ENCODE measurements at places on chromosomes 2 and 18. TPM values are rescaled to one million over a fixed set of nuclear protein-coding genes. Genes with fewer than 3 reads are reported as not detected.
A peak's percentile ranks its signal among the peaks of the same experiment; 100 is the strongest.

SMC6 gene
- 20.1 TPM for total RNA-seq

DNER gene
- 1.0 TPM for total RNA-seq

FAM124B gene
- not detected for total RNA-seq

DNA sequence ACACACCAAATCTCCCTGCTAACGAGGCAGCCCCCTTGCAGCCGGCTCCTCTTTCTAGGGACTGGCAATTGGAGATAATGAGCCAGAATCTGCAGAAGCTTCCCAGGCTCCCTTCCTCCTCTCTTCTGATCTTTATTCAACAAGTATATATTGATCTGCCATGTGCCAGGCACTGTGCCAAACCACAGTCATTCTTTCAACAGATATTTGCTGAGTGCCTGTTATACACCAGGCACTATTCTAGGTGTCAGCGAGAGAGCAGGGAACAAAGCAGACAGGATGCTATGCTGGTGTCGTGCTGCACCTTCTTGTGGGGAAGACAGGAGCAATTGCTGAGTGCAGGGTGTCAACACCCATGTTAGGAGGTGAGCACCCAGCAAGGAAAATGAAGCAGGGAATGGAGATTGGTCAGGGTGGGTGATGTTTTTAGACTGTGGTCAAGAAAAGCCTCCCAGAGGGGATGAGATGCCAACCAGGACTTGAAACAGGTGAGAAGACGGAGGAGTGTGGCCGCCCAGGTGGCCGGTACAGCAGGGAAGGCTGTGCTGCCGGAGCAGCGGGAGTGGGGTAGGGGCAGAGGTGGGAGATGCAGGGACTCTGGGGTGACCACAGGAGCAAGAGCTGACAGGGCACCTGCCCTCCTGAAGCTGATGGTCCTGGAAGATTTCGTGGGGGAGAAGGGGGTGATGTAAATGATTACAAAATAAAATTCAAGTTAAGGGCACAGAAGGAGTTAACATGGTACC lies 307.6 kb upstream of the RAB12 start:
- peak; percentile 23 for DNase-seq

- DNase-seq: no peak
These were observed 62.0 kb downstream of the REEP1 start for GRCh38 chr2:86275384-86275799.

DNA sequence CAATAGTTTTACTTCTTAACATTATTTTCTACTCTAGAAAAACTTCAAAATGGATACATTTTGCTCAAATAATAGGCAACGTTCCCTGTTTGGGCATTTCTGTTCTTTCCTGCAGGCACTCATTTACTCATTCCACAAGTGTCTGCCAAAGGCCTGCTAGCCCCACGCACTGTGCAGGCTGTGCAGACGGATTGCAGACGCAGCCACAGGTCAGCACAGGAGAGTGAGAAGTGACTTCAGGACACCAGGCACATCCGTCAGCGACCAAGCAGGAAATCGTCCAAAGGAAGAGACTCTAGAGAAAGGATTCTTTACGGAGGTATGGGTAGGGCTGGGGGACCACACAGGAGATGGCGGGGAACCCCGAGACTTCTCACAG lies 103.0 kb upstream of the AGAP1 start:
- peak; percentile 11 for DNase-seq

GRCh38 chr2:42105330-42106256 lies 57.8 kb downstream of the PKDCC start:
- no peak for DNase-seq

DNA sequence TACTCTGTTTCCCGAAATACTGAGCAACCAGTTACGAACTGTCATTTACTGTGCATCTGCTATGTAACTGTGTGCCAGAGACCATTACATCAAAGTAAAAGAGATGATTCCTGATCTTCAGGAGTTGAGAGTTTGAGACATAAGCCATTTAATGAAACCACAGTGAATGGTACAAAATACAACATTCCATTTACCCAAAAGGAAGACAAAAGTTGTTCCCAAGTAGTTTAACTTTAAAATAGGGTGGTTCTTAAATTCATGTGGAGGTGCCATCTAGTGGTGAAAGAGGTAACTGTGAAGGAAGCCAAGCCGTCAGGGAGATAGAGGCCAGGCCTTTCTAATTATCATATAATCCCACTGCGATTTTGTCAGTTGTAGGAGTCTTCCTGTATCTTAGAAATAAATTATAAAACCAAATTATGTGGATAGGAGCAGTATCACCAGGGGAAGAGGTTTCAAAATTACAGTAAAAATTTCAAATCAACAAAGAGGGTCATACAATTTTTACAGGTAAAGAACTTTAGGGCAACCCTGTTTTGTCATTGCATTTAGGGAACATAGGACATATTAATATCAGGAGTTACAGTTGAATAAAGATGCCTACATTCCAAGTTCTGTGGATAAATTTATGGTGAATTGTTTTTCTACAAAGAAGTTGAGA lies 67.7 kb downstream of the EPAS1 start:
- DNase-seq: peak; percentile 43

All from astrocyte (in vitro differentiated cells and primary cell).